ENCODE measurements at places on chromosomes 1 and 21.

DNA sequence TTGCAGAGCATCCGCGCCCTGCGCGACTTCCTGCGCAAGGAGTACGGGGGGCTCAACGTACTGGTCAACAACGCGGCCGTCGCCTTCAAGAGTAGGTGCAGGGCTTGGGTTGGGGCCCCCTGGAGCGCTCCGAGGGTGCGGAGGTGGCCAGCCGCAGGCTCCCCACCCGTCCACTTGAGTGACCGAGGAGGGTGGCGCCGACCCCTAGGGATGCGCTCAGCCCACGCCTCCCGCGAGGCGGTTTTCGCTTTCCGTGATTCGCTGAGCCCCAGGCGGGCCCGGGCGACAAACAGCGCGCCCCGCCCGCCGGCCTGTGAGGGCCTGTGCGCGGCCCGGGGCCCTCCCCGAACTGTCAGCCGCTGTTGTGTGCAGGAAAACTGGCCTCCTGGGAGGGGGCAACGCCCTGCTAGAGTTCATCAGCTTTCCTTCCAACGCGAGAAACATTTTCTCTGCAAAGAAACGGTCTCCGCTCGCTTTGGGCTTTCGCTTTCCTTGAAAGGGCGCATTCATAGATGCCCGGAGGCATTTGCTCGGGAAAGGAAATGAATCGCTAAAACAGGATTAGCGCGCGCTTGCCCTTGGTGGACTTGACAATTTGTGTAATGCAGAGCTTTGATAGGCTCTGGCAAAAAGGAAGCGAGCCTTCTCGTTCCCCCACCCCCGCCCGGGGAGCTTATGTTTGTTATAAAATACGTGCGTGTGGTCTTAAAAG, 668 bp downstream of the CBR3 start:
- DNase-seq: peak; percentile 35

DNA sequence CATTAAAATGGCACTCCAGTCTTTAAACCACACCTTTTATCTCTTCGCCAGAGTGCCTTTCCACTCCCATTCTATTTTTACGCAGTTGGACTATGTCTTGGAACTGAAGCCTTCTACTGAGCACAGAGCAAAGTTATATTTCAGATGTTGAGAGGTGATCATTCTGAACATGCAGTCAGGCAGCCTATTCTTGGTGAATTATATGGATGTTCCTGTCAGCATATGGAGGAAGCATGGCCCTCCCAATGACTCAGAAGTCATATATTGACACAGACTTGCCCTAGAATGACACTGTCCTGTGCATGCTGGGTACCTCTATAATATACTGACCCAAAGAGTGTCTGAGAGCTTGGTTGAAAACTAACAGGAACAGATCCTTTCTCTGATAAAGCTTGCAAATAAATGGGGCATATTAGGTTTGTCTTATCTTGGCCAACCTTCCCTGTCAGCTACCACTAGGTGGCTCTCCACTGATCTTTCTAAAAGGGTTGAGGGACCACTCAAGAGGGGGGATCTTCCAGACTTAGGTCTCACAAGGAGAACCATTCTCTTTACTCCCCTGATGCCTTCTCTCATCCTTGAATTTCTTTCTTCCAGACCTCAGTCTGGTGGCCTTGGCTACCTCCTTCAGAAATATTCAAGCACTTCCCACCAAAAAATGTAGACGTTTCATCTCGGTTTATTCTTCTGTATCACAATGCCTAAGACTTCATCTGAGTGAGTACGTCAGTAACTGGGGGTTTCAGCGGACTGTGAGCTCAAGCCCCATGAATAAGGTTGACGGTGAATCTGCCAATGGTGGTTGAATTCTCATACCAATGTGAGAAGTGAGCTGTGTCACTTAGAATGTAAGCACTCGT, 11.8 kb upstream of the ALG14 start:
- DNase-seq: no peak

DNA sequence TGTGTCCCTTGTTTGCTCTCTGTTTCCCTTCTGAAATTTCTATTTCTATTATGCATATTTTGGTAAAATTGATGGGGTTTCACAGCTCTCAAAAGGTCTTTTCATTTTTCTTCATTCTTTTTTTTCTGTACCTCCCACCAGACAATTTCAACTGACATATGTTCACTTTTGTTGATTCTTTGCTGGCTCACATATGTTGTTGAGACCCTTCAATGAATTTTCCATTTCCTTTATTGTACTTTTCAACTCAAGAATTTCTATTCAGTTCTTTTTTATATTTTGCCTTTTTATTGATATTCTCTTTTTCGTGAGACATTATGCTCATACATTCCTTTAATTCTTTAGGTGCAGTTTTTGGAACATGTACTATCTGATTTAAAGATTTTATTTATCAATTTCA, 102.6 kb upstream of the GRIK1 start:
- no peak for DNase-seq

GRCh38 chr1:77282866-77283539, 1.2 kb downstream of the AK5 start:
- DNase-seq: peak; percentile 1

GRCh38 chr21:28473530-28474220, 519.0 kb downstream of the LTN1 start:
- no peak for DNase-seq

DNA sequence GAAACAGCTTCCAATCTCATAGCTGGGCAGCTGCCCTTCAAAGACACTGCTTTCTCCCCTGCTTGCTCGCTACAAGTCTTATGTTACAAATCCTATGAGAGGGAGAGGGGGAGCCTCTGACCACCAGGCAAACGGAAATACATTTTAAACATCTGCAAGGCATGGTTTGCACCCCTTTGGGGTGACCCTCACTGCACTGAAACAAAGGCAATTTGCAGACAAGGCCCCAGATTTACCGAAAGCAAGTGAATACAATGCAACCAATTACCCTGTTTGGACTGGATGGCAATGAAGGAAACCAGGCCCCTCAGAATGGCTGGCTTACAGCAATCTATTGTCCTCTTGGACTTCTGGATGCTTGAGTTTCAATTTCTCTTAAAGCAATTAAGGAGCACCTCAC, 11.8 kb upstream of the ATP13A2 start:
- DNase-seq: no peak

DNA sequence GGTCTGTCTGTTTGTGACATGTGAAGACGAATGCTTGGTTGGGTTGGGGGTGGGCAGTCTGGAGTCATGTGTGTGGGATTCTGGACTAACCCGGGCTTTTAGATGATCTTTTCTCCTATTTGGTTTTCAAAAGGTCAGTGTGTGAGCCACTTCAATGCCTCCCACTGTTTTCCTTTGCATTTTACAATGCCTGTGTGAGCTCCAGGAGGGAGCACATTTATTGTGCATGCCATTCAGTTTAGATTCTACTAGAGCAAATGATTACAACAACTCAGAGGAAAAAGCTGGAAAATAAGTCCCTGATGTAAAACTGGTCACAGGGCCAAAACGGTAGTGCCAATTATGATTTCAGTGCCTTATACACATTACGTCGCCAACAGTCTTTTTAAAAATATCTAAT, 90.9 kb downstream of the LYPLAL1 start:
- DNase-seq: no peak

DNA sequence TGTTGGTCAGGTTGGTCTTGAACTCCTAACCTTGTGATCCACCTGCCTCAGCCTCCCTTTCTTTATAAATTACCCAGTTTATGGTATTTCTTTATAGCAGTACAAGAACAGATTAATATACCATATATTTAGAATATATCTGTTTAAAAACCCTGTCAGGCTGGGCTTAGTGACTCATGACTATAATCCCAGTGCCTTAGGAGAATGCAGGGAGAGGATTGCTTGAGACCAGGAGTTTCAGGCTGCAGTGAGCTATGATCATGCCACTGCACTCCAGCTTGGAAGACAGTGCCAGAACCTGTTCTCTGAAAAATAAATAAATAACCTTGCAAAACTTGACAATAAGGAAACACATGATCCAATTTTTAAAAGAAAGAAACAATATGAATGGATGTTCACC, 43.9 kb downstream of the ZNF684 start:
- no peak for DNase-seq

- no peak for DNase-seq
Observed at GRCh38 chr1:209249785-209250440, 333.6 kb upstream of the CAMK1G start.

GRCh38 chr1:109910963-109911798, 532 bp downstream of the CSF1 start:
- DNase-seq: no peak

GRCh38 chr1:229430761-229431283, 3.1 kb downstream of the ACTA1 start:
- peak; percentile 29 for DNase-seq

GRCh38 chr1:234603221-234604204, 6.5 kb downstream of the IRF2BP2 start:
- DNase-seq: no peak

GRCh38 chr1:98221923-98222322, 301.1 kb upstream of the DPYD start:
- DNase-seq: no peak

- no peak for DNase-seq
Observed at GRCh38 chr1:39026866-39027507, 837 bp downstream of the NDUFS5 start.

GRCh38 chr1:229694053-229694693, 68.1 kb downstream of the URB2 start:
- no peak for DNase-seq

DNA sequence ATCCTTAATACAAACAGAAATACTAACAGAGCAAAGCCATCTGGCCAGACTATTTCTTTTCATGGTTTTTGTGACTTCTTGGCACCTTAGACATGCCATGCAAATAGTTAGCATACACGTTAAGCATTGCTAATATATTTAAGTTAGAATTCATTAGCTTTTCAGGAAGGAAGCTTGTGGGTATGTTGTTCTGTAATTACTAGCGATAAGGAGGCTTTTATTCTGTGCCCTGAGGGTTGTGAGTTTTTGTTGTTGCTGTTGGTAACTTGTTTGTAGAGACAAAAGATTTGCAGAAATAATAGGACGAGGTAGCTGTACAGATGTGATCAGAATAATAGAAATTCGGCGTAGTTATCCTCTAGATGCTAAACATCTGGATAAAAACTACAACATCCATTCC, 305.3 kb downstream of the TM2D1 start:
- DNase-seq: no peak
